T-helper 22 cell (primary cell): ENCODE measurements at places on chromosomes 5 and 9.

DNA sequence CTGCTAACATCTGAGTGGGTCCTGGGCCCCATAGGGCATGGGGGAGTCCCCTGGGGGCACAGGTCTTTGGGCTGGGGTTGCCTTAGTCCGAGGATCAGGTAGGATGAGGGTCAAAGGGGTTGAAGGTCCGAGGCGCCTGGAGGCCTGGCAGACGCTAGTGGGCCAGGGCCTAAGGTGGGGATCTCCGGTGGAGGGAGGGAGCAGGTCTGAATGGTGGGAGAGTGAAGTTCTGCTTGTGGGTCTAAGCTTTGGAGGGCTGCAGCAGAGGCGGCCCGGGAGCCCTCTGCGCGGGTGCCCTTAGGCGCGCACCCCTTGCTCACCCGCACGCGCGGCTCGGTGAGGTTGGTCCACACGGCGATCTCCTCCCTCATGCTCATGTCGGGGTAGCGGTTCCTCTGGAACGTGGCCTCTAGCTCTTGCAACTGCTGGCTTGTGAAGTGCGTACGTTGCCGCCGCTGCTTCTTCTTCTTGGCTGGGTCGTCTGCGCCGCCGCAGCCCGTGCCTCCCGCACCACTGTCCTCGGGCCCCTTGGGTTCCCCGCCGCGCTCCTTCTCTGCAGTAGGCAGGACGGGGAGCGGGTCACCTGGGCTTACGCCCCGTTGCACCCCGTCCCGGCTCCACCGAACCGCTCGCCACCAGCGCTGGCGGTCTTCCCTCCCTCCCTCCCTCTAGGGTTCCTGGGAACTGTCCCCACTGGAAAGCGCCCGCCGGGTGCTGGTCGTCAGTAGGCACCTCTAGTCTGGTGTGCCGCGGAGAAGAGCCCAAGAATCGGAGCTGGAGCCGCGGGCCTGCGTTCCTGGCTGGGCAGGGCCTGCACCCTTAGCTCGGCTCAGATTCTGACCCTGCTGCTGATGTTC is 2.8 kb downstream of the PITX1 start:
- no peak for DNase-seq

GRCh38 chr5:115842089-115842935 is 577 bp downstream of the AP3S1 start:
- DNase-seq = no peak

- no peak for DNase-seq
Measured at GRCh38 chr5:154189256-154189818, 1.2 kb upstream of the GALNT10 start.

GRCh38 chr9:30967476-30967875 is 1417.0 kb upstream of the ACO1 start:
- DNase-seq = no peak

- no peak for DNase-seq
Measured at GRCh38 chr5:132640613-132641012, 17.4 kb upstream of the IL13 start.

DNA sequence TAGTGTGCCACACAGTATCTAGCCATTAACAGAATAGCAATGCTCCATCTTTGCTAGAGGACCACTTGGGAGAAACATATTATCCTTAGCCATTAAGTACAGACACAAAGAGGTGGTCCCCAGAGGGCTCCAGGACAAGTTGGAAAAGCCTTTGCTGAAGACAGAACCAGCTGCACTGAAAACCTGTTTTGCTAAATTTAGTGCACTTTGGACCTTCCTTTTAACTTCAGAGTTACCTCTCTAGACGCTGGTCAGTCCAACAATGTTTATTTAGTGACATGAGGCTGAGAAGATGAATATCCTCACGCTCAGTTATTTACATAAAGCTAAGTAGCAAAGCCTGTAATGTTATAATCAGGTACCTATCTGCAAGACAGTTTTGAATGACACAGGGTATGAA is 265.0 kb upstream of the ZNF608 start:
- DNase-seq = no peak

DNA sequence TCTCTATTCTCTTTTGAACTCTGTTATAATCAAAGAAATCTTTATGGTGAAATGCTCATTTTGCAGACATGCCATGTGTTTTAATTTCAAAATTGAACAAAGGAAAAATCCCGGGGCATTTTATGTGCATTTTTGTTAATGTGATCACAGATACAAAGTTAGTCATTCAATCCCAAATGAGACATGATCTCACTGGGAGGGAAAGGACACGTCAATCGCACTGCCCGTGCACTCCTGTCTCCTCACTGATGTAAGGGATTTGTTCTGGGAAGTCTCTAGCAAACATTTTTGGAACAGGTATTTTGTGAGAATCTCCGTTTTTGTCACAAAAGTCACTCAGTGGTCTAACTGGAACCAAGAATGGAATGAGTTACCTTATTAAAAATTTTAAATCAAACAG is 97.9 kb upstream of the RANBP6 start:
- no peak for DNase-seq

- no peak for DNase-seq
Measured at GRCh38 chr5:16578474-16578883, 38.3 kb downstream of the RETREG1 start.

GRCh38 chr9:91515074-91515687 is 91.5 kb upstream of the NFIL3 start:
- no peak for DNase-seq

DNA sequence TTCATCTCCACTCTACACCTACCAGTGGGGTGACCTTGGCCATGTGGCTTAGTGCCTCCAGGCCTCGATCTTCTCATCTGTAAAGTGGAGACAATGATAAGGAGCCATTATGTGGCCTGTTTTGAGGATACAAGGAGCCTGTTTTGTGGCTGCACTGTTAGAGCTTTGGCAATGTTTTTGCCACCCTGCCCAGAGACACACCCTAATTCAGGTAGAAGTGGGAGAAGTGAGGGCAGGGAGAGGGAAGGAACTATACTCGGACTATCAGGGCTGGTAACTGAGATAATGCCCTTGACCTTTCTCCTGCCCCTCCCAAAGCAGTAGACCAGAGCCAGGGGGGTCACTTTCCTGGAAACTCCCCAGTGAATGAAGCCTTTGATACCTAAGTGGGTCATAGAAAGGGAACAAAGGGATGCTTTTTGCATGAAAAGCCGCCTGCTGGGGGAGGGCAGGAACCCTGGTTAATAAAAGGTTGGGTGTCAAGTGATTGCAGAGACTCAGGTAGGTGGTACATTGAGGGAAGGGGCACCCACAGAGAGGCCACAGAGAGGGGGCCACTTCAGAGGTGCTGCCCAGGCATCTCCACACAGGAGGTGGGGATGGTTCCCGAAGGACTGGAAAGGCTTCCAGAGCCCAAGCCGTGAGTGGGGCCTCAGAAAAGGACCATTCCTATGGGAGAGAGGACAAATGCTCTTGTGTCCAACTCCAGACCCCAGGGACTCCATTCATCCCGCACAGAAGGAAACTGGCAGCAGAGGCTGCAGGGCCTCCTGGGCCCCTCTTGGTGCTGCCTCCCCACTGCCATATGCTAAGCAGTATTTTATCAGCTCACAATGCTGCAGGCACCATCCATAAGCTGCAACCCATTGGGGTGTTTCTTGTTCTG is 42.3 kb upstream of the VDAC1 start:
- DNase-seq = no peak

GRCh38 chr5:132066871-132067270 is 6.4 kb downstream of the IL3 start:
- no peak for DNase-seq

DNA sequence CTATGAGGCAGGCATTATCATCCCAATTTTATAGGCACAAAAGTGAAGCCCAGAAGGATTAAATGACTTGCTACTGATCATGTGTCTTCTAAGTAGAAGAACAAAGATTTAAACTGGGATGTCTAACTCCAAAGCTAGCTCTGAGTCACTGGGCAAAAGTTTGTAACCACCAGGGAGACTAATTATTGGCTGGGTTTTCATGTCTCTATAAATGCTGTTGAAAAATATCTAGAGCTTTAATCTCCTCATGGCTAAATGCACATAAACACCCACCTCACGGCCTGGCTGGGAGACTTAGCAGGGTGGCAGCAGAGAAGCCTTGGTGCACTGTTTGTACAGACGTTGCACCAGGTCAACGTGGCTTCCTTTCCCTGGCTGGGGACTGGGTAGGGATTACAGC is 144.6 kb downstream of the MELK start:
- no peak for DNase-seq

- no peak for DNase-seq
Measured at GRCh38 chr5:119070578-119070827, 384 bp upstream of the DMXL1 start.

DNA sequence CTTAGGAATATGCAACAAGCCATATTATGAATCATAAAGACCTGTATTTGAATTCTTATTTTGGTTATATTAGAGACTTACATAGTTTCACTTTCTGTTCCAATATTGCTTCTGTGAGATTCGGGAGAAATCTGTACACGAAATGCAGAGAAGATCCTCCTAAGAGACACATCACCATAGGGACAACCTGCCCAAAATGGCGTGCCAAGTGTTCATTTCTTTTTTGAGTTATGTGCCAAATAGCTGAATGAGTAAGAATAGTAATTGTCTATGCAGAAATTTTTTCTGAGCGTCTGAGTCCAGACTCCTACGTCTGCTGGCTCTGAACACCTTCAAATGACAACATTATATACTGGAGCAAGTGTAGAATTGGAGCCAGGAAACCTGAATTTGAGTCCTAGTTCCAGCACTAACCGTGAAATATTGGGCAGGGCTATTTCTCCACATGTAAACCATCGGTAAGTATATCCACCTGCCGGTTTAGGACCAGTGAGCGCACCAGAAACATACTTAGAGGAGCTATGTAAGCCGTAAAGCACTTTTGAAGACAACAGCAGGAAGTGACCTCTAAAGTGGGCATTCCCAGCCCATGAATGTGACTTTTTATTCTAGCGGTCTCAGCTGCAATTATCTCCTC is 163.9 kb upstream of the DMRT1 start:
- DNase-seq = no peak

GRCh38 chr5:146026307-146027010 is 78.9 kb downstream of the PLAC8L1 start:
- no peak for DNase-seq

GRCh38 chr9:136742591-136743391 is at the start of gene LCN10:
Gene LCN10 (minus strand): TSS chr9:136742940. CDS start chr9:136742903, 37 bp downstream.
- no peak for DNase-seq

DNA sequence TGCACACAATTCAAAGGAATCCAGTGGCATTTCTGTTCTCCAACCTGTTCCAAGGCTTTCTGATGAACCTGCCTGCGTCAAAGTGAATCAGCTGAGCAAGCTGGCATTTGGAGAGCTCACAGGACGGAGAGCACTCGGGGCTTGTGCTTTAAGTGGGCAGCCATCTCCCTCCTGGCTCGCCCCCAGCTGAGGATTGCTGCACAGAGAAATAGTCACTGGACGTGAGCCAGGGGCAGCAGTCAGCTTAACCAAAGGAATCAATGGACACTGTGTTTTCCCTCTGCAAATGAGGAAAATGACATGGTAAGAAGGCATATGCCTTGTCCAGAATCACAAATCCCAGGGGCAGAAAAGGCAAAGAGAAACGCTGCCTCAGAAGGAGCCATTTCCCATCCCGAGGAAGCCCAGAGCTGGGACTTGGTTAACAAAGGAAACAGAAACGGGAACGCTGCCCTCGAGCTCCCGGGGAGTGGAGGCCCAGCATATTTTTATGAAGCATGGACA is 299.4 kb downstream of the ZSWIM6 start:
- DNase-seq = no peak

DNA sequence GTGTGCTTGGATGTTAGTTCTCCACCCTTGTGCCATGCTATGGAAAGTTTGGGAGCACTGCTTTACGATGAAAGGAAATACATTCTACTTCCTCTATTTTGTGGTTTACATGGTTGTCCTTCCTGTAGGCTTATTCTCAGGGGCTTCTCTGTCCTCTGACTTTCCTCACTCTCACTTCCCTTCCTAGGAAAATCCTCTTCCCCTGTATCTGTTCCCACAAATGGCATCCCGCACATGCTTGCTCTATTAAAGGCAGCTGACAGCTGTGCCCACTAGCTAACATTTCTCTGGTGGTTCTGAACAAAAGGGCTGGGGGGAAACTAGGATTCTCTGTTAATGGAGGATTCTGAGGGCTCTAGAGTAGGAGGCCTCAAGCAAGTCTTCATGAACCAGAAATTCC is 52.4 kb downstream of the FAM170A start:
- DNase-seq = no peak

GRCh38 chr5:3000631-3001030 is 249.2 kb upstream of the IRX2 start:
- DNase-seq = no peak

GRCh38 chr9:16619402-16619801 is 251.1 kb downstream of the BNC2 start:
- DNase-seq = no peak

DNA sequence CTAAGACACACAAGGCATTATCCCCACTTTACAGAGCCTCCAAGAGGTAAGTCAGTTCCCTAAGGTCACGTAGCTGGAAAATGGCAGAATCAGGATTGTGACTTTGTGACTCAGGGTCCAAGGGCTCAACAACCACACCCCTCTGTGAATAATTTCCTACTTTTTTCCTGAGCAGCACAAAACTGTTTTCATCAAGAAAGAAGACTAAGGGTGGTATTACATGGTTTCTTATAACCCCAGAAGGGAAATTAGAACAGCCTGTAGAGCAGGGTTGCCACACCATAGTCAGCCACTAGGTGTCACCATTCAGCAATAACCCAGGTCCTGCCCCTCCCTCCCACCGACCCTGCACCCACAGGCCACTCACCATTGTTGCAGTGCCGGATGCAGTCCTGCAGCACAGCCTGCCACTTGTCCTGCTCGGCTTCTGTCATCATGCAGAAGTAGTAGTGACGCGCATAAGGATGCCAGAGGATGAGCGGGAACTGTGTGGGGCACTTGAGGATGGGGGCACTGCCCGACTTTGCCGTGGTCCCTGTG is 72.1 kb downstream of the LRSAM1 start:
- DNase-seq = no peak

DNA sequence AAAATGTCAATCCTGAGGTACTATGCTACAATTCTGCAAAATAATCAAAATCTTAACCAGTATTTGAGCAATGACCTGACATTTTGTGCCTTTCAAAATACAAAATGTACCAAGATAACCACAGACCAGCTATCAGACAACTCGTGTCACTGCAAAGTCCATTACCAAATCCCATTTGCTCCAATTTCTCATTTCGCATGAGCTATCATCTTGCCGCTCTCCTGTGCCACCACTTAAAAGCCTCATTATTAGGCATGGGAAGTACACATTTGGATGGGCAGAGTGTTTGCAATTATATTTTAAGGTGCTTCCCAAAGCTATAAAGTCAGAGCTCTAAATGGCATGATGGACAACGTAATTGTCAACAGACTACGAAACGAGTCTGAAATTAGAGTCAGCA is 205.2 kb downstream of the AGTPBP1 start:
- no peak for DNase-seq
